ENCODE measurements at places on chromosomes 6 and 20. TPM values are rescaled to one million over a fixed set of nuclear protein-coding genes. Genes with fewer than 3 reads are reported as not detected.

IRF4 gene
- total RNA-seq = not detected

DNA sequence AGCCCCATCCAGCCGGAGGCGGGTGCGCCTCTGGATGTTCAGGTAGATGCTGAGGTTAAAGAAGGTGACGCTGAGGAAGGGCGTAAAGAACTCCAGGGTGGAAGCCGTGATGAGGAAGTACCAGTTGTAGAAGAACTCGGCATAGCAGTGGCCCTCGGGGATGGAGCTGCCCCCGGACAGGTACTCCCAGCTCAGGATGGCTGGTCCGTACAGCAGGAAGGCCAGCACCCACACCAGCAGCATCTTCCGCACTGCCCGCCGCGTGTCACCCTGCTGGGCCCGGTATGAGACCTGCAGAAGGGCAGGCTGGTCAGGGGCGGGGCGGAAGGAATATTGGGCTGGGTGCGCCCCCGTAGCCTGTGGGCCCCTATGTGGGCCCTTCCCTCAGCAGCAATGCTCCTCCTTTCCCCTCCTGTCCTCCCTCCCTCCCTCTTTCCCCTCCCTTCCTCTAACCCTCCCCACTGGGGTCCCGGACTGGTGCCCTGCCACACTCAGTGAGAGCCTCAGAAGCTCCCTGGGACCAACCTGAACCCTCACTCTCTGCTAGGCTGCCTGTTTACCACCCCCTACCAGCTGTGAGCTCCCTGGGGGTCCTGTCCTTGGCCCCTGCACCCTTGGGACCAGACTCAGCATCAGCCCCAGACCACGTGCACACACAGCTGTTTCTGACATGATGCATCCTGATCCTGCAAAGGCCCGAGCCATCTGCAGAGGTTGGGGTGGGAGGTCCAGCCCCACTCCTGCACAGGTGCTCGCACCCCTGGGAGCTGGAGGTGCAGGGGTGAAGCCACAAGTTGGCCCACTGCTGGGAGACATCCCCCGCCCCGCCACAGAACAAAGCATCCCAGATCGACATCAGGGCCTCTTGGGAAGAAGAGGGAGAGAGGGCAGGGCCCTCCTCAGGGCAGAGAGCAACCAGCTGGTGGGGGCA, 3.2 kb downstream of the HRH3 start:
- DNase-seq = no peak
- H3K27ac ChIP-seq = no peak overlapping the region
- no peak overlapping the region for H3K4me3 ChIP-seq

DNA sequence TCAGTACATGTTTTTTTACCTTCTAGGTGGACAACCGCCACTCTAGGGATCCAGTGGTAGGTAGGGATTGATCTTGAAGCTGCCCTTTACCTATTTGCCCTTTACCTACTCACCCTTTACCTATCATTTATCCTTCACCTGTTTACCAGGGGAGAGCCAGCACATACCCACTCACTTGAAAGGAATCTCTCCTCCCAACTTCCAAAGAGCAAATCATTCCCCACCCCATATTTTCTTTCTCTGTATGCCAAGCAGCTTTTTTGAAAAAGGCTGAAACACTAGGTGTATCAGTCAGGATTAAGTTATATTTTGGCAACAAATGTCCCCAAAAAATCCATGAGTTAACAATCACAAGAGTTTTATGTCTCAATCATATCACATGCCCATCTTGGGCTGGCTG, 10.5 kb upstream of the EPM2A start:
- H3K27ac ChIP-seq = no peak overlapping the region
- DNase-seq = no peak
- no peaks in the 10 kb centered on the region for H3K27me3 ChIP-seq
- no peaks in the 10 kb centered on the region for H3K4me1 ChIP-seq
- H3K36me3 ChIP-seq = peaks cover 3% of the 10 kb centered on the region

DNA sequence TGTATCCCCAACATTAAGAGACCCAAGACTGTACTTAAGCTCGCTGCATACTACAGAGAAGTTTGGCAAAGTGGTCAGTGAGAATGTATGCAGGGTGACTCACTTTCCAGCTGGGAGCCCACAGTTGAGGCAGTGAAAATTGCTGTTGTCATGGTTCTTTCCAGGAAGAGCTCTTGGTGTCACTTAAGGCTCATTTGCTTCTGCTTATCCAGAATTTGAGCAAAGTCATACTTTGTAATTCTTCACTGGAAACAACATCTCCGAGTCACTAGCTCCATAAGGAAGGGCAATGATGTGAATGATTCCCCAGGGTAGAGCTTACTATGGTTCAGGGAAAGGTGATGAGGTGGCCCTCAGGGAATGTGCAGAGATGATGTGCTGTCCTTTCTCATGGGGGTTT, 65.4 kb upstream of the FBXL4 start:
- H3K27ac ChIP-seq = no peak overlapping the region
- DNase-seq = no peak
- H3K4me1 ChIP-seq = no peaks in the 10 kb centered on the region
- H3K27me3 ChIP-seq = peaks cover 3% of the 10 kb centered on the region

DEFB127 gene
- not detected for total RNA-seq

Measured in type B pancreatic cell (in vitro differentiated cells).